ENCODE measurements at places on chromosomes 7 and 10.

- no peak for DNase-seq
These were observed 13.3 kb downstream of the KMT2E start for GRCh38 chr7:105027176-105027853.

DNA sequence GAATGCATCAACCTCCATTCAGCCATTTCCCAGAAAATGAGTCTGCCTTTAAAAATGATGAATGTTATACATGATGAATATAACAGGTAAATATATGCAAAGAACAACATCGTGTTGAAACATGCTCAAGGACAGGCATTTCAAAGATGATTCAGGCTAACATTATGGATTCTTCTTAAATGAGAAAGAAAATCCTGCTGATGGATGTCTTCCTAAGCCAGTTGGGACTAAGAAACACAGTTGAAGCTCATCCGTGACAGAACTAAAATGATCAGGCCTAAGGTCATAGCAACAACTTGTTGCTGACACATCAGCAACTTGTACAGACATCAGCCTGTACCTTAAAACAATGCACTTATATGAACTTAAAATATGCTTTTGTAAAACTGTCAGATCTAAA lies 267.9 kb downstream of the MAGI2 start:
- DNase-seq = no peak

DNA sequence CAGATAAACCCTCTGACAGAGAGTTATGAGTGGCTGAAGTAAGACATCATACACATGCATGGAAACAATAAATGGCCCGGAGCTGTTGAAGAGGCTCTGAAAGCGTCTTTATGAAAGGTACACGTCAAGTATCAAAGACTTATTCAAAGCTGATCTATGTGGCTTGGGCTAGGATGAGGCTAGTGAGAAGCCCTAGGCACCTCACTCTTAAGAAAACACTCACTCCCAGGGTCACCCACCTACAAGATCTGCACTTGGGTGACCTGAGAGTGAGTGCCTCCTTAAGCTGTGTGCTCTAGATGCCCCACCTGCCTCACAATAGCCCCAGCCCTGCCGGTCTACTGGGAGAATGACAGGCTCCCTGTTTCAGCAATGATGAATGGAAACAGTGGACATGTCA lies 1.1 kb upstream of the GIMAP1 start:
- DNase-seq = no peak

- DNase-seq = no peak
These were observed 7.1 kb downstream of the CRYGN start for GRCh38 chr7:151432658-151433521.

DNA sequence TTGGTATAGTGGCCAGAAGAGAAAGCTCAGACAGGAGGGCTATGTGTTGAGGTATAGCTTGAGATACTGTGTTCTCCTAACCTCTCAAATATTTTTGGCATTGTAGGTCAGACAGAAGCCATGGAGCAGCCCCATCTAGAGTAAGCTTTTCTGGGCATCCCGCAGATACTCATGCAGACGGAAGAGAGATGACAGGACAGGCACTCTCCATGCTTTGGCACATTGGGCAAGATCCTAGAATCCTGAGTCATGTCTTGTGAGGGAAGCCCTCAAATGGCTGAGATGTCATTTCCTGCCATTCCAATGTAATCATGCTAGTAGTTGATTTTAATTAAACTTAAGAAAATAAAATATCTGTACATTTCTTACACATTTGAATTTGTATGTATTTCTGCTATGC lies 16.8 kb upstream of the KIF20B start:
- no peak for DNase-seq

- no peak for DNase-seq
These were observed 12.8 kb downstream of the SH3PXD2A start for GRCh38 chr10:103842605-103843004.

GRCh38 chr10:29861811-29862505 lies 197.4 kb downstream of the JCAD start:
- DNase-seq = no peak

DNA sequence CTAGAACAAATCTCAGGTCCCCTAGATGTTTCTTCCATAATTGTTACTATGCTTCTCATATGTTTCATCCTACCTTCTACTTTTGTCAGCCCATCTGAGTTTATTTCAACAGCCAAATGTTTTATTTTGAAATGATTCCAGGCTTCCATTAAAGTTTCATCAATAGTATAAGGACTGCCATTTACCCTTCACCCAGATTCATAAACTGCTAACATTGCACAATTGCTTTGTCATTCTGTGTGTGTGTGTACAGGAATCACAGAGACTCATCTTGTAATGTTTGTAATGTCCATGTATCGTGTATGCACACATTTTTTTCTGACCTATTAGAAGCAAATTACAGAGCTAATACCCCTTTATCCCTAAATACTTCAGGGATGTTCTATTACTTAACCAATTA lies 25.5 kb downstream of the MMRN2 start:
- no peak for DNase-seq

DNA sequence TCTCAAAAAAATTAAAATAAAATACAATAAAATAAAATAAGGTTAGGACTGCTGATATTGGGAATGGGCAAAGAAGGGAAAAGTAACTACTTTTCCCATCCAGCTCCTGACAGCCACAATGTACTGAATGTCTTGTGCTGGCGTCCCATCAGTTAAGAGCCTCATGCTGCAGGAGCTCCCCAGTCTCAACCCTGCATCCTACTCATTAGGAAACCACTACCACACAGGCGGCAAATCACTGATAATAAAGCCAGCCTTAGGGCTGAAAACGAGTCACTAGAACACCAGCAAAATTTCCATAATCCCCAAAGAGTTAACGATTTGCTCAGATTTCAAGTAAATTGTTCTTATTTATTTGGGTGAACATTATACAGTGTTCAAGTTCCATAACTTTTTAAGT lies 4.3 kb downstream of the YWHAG start:
- DNase-seq = no peak

GRCh38 chr10:86440874-86441843 lies 74.6 kb upstream of the GRID1 start:
- no peak for DNase-seq

GRCh38 chr7:139568346-139568675 lies 44.8 kb downstream of the CLEC2L start:
- DNase-seq = no peak

GRCh38 chr10:126857178-126857806 lies 47.9 kb upstream of the DOCK1 start:
- DNase-seq = no peak

DNA sequence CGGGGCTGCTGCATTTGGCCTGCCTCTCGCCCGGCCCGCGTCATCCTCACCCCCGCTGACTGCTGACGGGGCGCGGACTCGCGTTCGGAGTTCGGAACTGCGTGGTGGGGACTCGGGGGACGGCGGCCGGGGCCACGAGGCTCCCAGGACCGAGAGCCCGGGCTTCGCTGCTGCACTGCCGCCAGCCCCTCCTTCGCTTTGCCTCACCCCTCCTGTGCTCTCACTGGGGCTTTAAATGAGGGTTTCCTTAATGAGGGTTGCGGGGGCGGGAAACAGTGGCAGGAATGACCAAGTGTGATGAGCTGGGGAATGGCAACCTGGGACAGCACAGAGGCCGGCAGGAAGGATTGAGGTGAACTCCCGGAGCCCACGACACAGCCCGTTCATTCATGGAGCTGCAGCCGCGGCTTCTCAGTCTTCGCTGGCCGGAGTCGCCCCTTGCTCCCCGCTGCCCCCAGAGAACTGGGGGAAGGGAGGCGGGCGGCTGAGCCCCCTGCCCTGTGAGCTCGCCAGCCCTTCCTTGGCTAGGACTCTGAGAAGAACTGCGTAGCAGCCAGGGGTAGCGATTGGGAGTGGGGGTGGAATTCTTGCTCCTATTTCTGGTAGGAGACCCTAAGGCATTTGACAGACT lies 1.5 kb upstream of the LRRC4 start:
- DNase-seq = no peak

- no peak for DNase-seq
These were observed 303.2 kb upstream of the GHITM start for GRCh38 chr10:83835945-83836745.

GRCh38 chr7:45188736-45189135 lies 31.1 kb downstream of the RAMP3 start:
- no peak for DNase-seq

- DNase-seq = no peak
These were observed 31.9 kb downstream of the PIP4K2A start for GRCh38 chr10:22682237-22683139.

- no peak for DNase-seq
These were observed 32.5 kb upstream of the CNTNAP2 start for GRCh38 chr7:146084086-146084485.

DNA sequence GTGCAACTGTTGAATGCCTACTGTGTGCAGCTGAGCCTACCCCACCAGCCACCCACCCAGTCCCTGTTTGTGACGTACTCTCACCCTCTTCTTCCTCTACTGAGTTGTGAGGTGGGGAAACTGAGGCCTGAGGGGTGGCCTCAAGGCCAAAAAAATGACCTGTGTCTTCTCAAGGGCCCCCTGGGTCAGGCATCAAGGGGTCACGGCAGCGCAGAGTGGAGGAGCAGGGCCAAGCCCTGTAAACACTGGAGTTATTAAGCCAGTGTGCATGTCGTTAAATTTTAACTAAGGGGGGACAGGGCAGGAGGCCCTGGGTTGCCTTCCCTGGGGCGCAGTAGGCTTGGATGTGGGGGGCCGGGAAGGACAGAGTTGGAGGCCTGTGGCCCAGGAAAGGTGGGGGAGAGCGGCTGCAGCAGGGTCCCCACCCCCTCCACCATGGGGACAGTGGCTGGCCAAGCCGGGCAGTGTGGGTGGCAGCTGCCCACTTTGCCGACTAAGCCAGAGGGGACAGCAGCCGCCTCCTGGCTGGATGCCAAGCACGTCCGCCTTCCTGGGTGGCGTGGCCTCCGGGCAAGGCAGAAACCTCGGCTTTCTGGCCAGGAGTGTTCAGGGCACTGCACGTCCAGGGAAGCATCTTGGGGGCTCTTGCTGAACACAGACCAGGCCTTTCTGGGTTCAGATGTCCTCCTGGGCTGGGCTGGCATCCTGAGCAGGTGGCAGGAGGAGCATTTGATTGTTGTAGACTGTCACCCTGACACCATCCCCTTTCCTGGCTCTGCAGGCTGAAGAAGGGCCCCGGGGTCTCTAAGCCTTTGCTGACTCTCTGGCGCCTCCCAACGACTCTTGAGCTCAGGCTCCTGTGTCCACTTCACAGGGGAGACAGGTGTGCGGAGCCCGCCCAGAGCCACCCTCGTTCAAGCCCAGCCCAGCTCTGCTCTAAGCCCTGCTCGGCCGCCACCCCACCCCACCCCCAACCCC lies 1.9 kb downstream of the SLC29A4 start:
- DNase-seq = no peak

- DNase-seq = no peak
These were observed 2.7 kb upstream of the NRG3 start for GRCh38 chr10:81872206-81872862.

DNA sequence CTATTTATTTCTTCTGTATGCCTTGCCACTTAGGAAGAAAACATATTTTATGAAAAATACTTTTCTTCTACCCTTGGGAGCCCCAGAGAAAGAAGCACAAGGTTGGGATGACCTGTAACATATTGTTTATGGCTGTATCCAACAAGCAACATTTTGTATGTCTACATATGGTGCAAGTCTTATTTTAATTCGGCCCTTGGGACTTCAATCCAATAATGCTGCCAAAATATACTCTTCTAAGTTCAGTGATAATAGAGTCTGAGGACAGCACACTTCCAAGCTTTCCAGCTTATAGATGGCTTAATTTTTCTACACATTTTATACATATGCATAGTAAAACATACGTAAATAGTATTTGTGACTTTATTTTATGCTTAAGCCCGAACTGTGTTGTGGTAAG lies 318.5 kb upstream of the SEMA3A start:
- DNase-seq = no peak

DNA sequence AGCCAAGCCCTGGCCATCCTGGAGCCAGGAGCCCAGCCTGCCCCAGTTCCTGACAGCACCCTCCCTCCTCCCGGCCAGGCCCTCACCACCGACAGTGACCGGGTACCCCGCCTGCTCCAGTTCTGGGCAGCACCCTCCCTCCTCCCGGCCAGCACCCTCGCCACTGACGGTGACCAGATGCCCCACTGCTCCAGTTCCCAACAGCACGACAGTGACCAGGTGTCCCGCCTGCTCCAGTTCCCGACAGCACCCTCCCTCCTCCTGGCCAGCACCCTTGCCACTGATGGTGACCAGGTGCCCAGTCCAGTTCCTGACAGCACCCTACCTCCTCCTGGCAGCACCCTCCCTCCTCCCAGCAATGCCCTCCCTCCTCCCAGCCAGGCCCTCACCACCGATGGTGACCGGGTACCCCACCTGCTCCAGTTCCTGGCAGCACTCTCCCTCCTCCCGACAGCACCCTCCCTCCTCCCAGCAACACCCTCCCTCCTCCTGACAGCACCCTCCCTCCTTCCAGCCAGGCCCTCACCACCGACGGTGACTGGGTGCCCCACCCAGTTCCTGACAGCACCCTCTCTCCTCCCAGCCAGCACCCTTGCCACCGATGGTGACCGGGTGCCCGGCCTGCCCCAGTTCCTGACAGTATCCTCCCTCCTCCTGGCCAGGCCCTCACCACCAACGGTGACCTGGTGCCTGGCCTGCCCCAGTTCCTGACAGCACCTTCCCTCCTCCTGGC lies 40.3 kb downstream of the VIPR2 start:
- DNase-seq = no peak

GRCh38 chr10:125547010-125547650 lies 135.8 kb downstream of the TEX36 start:
- DNase-seq = no peak

DNA sequence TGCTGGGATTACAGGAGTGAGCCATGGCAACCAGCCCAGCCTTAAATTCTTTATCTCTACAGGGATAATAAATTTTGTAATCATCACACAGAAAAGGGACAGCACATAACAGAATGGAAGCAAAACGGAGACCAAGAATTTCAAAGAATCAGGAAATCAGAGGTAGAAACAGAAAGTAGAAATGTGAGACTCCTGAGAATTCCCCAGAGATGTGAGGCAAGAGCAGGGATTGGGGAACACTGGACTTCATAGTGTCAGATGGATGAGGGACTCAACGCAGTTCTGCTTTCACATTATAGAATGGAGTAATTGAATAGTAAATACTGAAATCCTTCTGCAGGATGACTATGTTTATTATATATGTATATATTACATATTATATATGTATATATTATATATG lies 52.5 kb upstream of the MPP7 start:
- no peak for DNase-seq

DNA sequence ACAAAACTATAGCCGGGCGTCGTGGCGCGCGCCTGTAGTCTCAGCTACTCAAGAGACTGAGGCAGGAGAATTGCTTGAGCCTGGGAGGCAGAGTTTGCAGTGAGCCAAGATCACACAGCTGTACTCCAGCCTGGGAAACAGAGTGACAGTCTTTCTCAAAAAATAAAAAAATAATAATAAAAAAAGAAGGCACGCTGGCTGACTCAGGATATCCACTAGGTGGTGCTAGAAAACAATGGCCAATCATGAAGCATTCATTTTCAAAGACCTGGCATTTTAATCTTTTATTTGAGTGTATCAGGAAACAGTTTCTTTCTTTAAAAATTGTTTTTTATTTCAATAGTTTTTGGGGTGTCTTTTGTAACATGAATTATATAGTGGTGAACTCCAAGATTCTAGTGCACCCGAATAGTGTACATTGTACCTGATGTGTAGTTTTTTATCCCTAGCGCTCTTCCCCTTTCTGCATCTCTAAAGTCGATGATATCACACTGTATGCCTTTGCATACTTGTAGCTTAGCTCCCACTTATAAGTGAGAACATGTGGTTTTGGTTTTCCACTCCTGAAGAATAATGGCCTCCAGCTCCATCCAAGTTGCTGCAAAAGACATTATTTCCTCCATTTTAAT lies 88.6 kb downstream of the LYZL1 start:
- DNase-seq = no peak
